SW 1271 (cell line): ENCODE measurements at places on chromosomes 3 and 15.

GRCh38 chr3:164608554-164609276 lies 469.6 kb downstream of the SI start:
- no peak for DNase-seq

DNA sequence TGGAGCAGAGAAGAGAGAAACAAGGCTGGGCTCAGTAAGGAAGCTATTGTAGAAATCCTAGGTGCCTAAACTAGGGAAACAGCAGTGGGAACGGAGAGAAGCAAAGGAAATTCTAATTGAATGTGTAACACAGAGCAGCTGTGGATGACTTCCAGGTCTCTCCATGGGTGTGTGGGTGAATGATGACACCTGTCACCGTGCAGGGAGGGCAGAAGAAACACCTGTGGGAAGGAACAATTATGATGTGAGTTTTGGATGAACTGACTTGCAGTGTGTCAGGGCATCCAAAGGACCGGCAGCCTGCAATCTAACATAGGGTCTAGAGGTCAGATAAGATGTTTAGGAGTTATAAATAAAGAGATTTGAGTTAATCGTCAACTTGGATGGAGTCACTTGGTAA lies 144.2 kb downstream of the RYR3 start:
- DNase-seq = no peak

- DNase-seq = no peak
These were observed 9.4 kb downstream of the MAP6D1 start for GRCh38 chr3:183815951-183816475.

- no peak for DNase-seq
These were observed 6.5 kb upstream of the VPS8 start for GRCh38 chr3:184805351-184806038.

GRCh38 chr15:68211656-68212320 lies 6.7 kb upstream of the CALML4 start:
- DNase-seq = no peak

DNA sequence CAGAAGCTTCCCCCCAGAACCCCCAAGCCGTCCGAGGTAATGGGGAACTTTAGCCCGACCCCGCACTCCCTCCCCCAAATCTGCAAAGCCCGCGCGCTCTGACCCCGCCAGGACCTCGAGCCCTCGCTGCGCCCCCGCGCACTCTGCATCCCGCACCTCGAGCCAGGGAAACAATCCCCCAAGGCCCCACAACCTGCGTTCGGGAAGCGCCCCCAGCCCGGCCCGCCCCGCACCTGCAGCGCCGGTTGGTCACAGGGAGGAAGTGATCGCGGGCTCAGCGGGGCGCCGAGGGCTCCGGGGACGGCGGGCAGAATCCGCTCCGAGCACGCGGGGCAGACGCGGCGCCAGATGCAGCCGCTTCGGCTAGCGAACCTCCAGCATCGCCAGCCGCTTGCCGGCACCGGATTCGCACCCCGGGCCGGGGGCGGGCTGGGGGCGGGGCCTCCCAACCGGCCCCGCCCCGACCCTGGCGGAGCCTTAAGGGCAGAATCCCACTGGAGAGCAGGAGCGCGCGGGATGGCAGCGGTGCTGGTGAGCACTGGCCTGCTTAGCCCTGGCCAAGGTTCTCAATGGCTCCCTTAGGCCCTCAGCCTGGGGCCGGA lies at the start of gene CAMKV:
CAMKV (minus strand) TSS at position 382 of the 602 bp plus-strand sequence. CDS start 7,518 bp downstream, outside the sequence.
- DNase-seq = no peak

DNA sequence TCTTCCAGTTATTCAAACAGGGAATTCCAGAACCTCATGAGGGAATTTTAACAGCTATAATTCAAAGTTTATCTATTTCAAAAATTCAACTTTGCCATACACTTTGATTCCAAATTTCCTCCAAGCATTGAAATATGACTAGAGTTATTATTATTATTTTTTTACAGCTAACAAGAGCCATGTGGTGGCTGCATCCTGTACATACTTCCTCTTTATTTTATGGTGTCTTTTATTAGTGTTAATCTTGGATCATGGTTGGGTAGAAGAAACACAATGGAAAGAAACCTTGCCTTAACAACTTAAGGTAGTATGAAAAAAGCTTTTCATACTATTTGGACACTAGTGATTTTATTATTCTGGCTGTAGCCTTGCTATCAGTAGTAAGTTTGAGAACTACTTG lies 52.7 kb downstream of the TFG start:
- DNase-seq = no peak

GRCh38 chr3:115448851-115449250 lies 174.5 kb upstream of the GAP43 start:
- no peak for DNase-seq

- no peak for DNase-seq
These were observed 18.6 kb downstream of the CSTA start for GRCh38 chr3:122343654-122344053.
